ENCODE measurements at places on chromosomes 1 and 21.

- no peak for DNase-seq
These were observed 38.8 kb downstream of the DDR2 start for GRCh38 chr1:162670928-162671663.

GRCh38 chr1:6128276-6129081 is 51.6 kb downstream of the CHD5 start:
- no peak for DNase-seq

DNA sequence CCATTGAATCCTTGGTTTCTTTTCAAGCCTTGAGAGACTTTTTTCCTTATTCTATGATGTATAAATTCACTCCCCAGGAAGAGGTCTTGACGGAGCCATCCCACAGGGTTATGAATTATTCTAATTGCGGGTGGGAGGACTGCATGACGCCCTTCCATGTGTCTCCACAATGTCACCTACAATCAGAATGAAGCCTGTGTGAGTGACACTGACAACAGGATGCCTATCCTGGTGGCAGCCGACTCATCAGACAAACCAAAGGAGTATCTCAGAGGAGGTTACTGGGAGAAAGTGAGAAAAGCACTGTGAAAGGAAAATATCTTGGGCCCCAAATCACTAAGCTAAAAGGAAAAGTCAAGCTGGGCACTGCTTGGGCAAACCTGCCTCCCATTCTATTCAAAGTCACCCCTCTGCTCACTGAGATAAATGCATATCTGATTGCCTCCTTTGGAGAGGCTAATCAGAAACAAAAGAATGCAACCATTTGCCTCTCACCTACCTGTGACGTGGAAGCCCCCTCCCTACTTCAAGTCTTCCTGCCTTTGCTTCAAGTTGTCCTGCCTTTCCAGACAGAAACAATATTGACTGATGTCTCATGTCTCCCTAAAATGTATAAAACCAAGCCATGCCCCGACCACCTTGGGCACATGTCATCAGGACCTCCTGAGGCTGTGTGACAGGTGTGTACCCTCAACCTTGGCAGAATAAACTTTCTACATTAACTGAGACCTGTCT is 98.4 kb downstream of the SMYD2 start:
- no peak for DNase-seq

DNA sequence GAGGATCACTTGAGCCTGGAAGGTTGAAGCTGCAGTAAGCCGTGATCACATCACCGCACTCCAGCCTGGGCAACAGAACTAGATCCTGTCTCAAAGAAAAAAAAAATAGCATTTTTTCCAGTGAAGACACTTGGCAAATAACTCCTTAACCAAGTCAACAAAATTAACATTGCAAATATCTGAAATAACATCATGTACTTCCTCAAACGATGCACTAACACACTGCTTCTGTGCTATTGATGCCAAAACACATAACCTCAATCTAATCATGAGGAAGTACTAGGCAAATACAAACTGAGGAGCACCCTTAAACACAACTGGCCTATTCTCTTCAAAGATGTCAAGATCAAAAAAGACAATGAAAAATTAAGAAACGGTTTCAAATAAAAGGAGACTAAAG is 32.3 kb downstream of the PABPC4 start:
- DNase-seq, result no peak

- no peak for DNase-seq
These were observed 44.3 kb downstream of the NID1 start for GRCh38 chr1:236020359-236021219.

GRCh38 chr1:108955881-108956280 is 7.4 kb downstream of the CLCC1 start:
- no peak for DNase-seq

- DNase-seq, result no peak
These were observed at the start of gene SOX13 for GRCh38 chr1:204072931-204073836. TSS of gene SOX13 (plus strand) at chr1:204073115. CDS start at chr1:204112916, 39,801 bp downstream.

DNA sequence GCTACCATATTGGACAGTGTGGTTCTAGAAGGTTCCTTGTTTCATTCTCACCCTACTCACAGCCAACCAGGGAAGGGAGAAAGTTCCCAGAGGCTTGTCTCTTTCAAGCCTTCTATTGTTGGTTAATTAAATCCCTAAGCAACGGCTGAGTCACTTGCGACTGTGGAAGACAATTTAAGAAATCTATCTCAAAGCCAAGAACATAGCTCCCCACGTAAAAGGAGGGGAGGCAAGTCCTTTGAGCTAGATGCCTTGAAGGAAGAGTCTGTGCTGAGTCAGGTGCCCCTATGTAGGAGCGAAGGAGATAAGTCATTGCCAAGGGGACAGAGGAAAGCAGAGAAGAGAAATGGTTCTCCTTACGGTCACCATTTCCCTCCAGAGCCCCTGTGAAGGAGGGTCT is 79.4 kb upstream of the PPP2R5A start:
- no peak for DNase-seq

- DNase-seq, result no peak
These were observed 68.6 kb downstream of the SIPA1L2 start for GRCh38 chr1:232561381-232561780.

GRCh38 chr1:205523261-205523890 is 18.9 kb downstream of the CDK18 start:
- DNase-seq, result no peak

- no peak for DNase-seq
These were observed 2.1 kb downstream of the F3 start for GRCh38 chr1:94539496-94539895.

GRCh38 chr21:15122241-15122640 is 57.4 kb upstream of the NRIP1 start:
- DNase-seq, result no peak

GRCh38 chr1:234770924-234771540 is 161.1 kb upstream of the IRF2BP2 start:
- no peak for DNase-seq

DNA sequence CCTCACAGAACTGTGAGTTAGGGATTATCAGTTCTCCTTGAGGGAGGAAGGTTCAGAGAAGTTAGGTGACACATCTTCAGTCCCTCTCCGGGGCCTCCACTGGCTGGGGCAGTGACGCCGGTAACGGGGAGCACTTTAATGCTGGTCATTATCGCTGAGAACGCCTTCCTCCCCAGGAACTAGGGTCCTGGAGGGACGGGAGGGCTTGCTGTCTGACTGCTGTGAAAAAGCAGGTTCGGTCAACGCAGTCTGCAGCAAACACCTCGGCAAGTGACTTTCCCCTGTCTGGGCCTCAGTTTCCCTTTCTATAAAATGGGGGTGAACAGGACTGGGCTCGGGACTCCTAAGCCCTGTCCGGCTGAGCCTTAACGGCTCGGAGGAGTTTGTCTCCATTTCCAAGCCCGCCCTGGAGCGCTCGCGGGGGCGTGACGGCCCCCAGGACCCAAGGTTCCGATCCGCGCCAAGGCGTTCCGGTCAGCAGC is 341 bp upstream of the TMEM61 start:
- DNase-seq, result no peak

GRCh38 chr21:17987382-17988101 is 168.4 kb upstream of the C21orf91 start:
- DNase-seq, result no peak

DNA sequence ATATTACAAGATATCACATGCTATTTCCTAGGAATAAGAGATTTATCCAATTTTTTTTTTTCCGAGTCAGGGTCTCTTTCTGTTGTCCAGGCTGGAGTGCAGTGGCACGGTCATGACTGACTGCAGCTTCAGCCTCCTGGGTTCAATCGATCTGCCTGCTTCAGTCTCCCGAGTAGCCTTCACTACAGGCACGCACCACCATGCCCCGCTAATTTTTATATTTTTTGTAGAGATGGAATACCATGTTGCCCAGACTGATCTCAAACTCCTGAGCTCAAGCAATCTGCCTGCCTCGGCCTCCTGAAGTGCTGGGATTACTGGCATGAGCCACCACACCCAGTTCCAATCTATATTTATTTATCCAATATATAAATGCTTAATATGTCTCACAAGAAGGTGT is 18.0 kb upstream of the WDTC1 start:
- DNase-seq, result no peak

- no peak for DNase-seq
These were observed 132.0 kb downstream of the MAP3K21 start for GRCh38 chr1:233459470-233459945.

DNA sequence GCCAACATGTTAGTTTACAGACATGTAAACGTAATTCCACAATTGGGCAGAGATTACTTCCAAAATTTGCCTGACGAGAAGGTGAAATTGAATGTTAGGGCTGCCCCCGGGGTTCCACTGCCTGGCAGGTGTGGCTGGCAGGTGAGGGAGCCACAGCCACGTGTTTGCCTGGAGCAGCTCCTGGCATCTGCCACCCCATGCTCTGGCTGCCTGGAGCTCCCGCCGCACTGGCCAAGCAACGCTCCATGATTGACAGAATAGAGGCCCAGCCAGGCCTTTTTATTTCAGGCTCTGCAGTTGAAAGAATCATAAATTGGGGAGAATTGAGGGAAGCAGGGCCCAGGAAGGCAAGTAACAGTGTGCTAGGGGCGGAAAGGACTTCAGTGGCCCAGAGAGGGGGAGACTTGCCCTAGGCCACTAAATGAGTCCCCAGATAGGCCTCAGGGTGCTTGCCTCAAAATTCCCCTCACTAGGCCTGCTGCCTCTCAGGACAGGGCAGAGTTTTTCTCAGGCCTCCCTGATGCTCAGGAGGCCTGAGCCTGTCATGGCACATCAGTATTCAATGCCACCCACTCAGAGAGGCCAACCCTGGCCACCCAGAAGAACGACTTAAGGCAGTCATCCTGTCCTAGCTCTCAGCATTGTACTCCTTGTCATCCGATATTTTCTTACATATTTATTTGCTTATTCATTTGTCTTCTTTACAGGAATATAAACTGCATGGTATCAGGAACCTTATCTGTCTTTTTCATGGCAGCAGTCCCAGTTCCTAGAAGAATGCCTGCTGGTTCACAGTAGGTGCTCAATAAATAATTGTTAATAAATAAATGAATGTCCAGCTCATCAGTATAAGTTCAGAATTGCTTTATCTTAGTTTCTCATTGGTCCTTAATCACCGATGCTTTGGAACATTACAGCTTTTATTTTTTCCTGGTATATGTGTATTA is 16.6 kb upstream of the S1PR1 start:
- no peak for DNase-seq

DNA sequence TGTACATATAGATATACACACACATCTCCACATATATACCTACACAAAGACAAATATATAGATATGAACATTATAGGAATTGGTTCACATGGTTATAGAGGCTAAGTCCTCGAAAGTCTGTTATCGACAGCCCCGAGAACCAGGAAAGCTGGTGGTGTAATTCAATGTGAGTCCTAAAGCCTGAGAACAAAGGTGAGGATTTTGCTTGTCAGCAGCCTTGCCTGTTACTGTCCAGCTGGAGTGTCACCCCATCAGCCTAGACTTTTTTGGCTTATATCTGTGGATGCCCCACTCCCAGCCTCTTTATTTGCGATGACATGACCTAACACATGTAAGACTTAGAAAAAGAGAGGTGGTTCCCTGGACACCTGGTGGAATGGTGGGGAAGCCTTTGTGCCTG is 97.0 kb downstream of the GIPC2 start:
- no peak for DNase-seq

GRCh38 chr21:33189237-33189636 is 40.5 kb upstream of the IFNAR2 start:
- DNase-seq, result no peak

DNA sequence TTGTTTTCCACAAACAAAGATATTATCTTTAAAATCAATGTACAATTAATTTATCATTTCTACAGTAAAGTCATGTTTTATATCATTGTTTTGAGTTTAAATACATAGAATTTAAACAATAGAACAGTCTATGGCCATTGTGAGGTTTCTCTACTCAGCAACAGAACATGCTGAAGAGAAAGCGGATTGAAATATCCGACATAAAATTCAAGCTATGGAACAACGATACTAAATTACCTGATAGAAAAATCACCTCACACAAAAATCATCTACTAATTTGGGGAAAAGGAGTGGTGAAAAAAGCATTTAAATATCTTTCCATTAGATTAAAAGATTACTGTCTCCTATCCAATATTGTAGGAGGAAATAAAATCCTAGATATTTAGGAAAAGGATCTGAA is 12.6 kb downstream of the CDKN2C start:
- no peak for DNase-seq

- no peak for DNase-seq
These were observed 210.0 kb upstream of the DAB1 start for GRCh38 chr1:57633881-57634280.

- DNase-seq, result no peak
These were observed 84.6 kb upstream of the DPYD start for GRCh38 chr1:98005326-98006010.

DNA sequence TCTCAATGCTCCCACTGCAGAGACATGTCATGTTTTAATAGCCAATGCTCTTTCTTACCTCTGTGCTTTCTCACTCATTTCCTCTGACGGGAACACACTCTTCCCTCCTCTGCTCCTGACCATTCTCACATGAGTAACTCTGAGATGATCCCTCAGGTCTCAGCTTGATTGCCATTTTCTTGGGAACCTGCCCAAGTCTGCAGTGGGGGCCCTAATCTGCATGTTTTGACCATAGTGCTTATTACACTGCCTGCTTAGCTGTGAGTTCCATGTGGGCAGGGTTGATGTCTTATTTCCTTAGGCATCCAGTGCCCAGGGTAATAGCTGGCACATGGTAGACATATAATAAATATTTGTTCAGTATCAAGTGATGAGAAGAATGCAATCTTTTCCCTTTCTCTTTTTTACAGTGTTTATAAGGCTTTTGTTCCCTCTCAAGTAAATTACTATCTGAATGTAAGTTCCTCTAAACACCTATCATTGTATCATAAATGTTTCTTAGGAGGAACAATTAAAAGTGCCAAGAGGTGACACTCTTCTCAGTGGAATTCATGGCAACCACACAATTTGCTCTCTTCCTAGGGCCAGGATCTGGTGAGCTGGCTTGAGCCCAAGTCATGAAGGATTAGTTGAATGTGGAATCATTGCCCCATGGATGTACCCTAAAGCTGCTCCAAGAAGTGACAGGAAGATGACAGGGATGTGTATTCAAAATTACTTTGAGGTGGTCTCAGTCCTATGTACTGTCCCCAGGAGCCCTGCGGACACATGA is 485.4 kb upstream of the USP24 start:
- DNase-seq, result no peak

- DNase-seq, result no peak
These were observed 83.4 kb downstream of the CACHD1 start for GRCh38 chr1:64553285-64553684.

All from stimulated activated CD8-positive, alpha-beta memory T cell treated with anti-CD3 and anti-CD28 coated beads, Interleukin-4, amount 100 ng/mL, for 4 hours (primary cell).